A549 treated with CpdA at 1 μM for 4 hours (cell line): ENCODE measurements at places on chromosomes 13 and 19. TPM values are rescaled to one million over a fixed set of nuclear protein-coding genes. Genes with fewer than 3 reads are reported as not detected.

KLK15 gene
- total RNA-seq: not detected in 5 replicates

TTC9B gene
- total RNA-seq: 0.62 to 0.81 TPM (median 0.76 TPM) in 5 replicates

KIR2DL3 gene
- not detected in 5 replicates for total RNA-seq

SHKBP1 gene
- 107 to 161 TPM (median 136 TPM) in 5 replicates for total RNA-seq

FSD1 gene
- 6.7 to 8.9 TPM (median 7.8 TPM) in 5 replicates for total RNA-seq

ADGRE3 gene
- total RNA-seq: not detected in 5 replicates

SPACA7 gene
- not detected in 5 replicates for total RNA-seq

DCT gene
- not detected in 5 replicates for total RNA-seq

KLK11 gene
- total RNA-seq: 0.14 TPM in 1 of 5 replicates, not detected in the others

RXFP2 gene
- total RNA-seq: not detected in 5 replicates

PALM3 gene
- 1.9 to 2.4 TPM (median 1.9 TPM) in 5 replicates for total RNA-seq

SPIB gene
- total RNA-seq: 0.18 to 0.51 TPM (median 0.33 TPM) in 5 replicates

SNRNP70 gene
- total RNA-seq: 311 to 363 TPM (median 344 TPM) in 5 replicates

ZNF302 gene
- 14.8 to 19.7 TPM (median 16.2 TPM) in 5 replicates for total RNA-seq

FCAR gene
- not detected in 5 replicates for total RNA-seq

POLR1G gene
- 43.7 to 53.6 TPM (median 44.4 TPM) in 5 replicates for total RNA-seq

COL5A3 gene
- total RNA-seq: 3.8 to 5.2 TPM (median 4.0 TPM) in 5 replicates

P2RY11 gene
- total RNA-seq: 6.8 to 13.7 TPM (median 7.8 TPM) in 5 replicates

ODAD3 gene
- total RNA-seq: 0.87 to 1.4 TPM (median 1.1 TPM) in 5 replicates
